Activated T-helper 1 cell treated with anti-CD3 and anti-CD28 coated beads, Interleukin-12 subunit alpha, Interleukin-12 subunit beta, Interleukin-2, Interleukin-4 antibody, amounts not matched to agents 30 ng/mL and 10 ng/mL and 1 ng/mL, durations not matched to agents 14 hours and 24 hours and 36 hours (primary cell): ENCODE measurements at places on chromosomes 6 and 20.
A peak's percentile ranks its signal among the peaks of the same experiment; 100 is the strongest.

GRCh38 chr6:163309491-163310026 lies 105.0 kb upstream of the QKI start:
- DNase-seq = no peak

DNA sequence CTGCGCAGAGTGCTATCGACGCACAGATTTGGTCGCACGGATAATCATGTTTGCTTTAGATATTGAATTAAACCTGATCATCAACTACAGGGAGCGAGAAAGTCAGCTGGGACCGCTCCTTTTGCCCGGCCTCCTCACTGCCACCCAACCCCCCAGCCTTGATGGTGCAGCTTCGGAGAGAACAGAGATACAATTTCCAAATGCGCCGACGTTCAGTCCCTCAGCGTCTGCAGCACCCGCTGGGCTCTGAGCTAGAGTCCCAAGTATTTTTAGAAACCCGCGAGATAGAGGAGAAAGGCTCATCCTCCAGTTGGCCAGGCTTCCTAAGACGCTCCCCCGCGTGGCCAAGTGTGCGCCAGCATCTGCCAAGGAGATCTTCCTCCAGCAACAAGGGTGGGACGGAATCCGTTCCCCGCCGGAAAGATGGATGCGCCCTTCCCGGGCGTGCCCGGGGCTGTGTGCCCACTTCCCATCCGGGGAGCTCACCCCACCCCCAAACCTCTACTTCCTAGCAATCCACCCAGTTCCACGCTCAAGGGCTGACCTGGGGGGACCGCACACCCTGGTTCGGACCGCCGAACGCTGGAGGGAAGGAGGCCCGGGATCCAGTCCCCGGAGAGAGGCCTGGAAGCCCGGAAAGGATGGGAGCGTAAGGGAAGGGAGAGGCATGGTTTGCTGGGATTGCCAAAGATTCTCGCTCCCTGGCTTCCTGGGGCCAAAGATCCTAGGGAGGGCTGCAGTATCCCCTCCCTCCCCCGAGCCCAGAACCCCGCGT lies 4.1 kb downstream of the NKX2-2 start:
- DNase-seq = no peak

DNA sequence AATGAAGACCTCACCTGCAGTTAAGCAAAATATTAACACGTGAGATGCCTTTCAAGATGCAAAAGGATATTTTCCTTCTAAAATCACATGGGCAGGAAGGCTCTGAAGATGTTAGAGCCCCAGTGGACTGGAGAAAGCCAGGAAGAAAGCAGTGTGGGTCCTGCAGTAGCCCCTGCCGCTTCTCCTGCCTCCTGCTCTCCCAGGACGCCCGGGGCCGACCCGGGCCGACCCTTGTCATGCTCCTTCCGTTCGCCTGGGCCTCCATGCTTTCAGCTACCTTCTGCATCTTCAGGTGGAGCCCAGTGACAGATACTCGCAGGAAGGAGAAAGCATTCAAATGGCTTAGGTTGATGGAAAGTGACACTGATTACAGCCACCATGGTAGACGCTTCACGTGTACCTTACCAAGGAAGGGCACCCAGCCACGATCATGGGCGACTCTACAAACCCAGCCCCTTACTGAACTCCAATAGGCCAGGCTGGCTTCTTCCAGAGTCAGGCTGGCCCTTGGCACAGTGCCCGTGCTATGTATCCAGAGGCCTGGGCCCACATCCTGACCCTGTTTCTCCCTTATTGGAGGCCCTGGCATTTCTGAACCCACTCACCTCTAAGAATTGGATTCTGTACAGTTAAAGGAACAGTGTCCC lies 69.0 kb downstream of the TCP11 start:
- DNase-seq = no peak

- DNase-seq = peak; percentile 26
Measured at GRCh38 chr20:53215166-53215565, 243.0 kb downstream of the TSHZ2 start.

GRCh38 chr20:388034-388994 lies 7.8 kb downstream of the TRIB3 start:
- DNase-seq = no peak

GRCh38 chr6:164184410-164184809 lies 769.9 kb downstream of the QKI start:
- no peak for DNase-seq

DNA sequence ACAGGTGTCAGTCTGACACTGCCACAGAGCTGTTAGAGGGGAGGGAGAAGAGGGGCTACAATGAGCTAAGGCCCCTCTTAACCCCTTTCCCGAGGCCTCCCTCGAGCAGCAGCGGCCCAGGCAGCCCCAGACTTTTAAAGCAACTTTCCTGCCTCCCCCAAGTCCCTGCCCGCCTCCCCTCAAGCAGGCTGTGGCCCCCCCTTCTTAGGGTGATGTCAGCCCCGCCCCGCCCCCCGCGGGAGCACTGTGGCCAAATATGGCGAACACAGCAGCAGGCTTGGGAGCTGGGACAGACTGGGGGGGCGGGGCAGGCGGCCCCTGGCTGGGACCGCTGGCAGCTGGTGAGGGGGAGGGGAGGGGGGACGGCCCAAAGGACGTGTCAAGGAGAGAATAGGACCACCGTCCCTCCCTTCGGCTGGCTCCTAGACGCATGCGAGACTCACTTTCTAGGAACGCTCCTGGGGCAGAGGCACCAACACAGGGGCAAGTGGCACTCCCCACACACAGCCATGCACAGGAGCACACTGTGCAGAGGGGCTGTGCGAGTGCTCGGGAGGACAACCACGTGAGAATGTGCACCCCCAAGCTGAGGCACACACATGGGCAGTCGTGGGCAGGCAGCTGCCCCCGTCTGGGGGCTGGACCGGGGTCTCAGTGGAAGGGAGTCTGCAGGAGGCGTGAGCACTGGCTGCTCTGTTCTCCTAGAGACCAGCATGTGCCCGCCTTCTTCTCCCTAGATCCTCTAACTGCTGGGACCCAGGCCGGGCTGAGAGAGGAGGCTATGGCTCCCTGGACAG lies 6.7 kb downstream of the TEAD3 start:
- DNase-seq = no peak

DNA sequence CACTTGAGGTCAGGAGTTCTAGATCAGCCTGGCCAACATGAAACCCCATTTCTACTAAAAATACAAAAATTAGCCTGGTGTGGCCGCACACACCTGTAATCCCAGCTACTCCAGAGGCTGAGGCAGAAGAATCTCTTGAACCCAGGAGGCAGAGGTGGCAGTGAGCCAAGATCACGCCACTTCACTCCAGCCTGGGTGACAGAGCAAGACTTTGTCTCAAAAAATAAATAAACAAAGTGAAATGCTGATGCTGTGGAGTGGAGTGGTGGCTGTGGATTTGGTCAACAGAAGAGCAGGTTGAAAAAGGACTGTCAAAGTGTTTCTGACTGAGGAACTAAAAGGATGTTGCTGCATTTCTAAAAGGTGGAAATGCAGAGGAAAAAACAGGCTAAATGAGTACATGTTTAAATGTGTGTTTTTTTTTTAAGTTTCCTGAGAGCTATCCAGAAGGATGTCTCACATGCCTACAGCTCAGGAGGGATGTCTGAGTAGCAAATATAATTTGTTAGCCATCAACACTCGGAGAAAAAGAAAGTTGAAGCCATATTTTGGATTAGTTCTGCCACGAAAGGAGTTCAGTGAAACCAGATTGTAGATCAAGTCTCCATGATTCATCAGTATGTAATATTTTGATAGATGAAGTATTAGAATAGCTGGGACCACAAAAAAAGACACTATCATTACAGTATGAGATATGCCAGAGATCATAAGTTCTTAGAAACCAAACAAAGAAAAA lies 621.1 kb upstream of the ADGRB3 start:
- no peak for DNase-seq

- DNase-seq = no peak
Measured at GRCh38 chr6:31587791-31588777, 2.0 kb downstream of the LST1 start.

DNA sequence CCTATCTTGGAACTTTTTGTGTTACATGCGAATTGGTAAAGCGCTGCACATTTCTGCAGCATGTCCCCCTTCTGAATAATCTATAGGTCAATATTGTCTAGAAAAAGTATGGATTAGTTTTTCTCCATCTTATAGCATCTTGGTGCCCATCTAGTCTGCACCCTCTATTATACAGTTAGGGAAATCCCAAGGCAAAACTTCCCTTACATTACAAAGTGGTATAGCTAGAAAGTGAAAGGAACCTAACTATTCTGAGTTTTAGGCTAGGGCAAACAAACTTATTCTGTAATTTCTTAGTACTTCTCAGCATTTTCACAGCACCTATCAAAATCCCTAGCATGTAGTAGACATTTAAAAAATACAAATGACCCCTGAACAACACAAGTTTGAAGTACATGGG lies 133.5 kb upstream of the CCDC28A start:
- no peak for DNase-seq

GRCh38 chr6:143555071-143555492 lies 43.6 kb upstream of the FUCA2 start:
- no peak for DNase-seq

GRCh38 chr20:44594730-44595129 lies 12.4 kb downstream of the PKIG start:
- no peak for DNase-seq

DNA sequence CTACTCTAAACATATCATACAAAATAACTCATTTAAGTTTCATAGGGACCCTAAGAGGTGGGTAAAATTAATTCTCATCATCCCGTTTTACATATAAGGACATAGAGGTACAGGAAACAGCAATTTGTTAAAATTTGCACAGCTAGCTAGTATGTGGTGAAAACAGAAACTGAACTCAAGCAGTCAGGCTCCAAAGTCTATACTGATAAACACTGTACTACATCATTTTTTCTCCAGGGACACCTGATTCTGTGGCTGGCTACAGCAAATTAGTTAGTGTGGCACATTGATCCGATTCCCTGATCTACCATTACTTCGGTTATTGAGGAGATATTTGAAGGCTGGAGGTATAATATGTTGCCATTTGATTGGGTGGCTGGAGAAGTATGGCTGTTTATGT lies 36.2 kb upstream of the E2F3 start:
- DNase-seq = no peak

GRCh38 chr6:25456249-25457040 lies 177.3 kb downstream of the CARMIL1 start:
- no peak for DNase-seq

DNA sequence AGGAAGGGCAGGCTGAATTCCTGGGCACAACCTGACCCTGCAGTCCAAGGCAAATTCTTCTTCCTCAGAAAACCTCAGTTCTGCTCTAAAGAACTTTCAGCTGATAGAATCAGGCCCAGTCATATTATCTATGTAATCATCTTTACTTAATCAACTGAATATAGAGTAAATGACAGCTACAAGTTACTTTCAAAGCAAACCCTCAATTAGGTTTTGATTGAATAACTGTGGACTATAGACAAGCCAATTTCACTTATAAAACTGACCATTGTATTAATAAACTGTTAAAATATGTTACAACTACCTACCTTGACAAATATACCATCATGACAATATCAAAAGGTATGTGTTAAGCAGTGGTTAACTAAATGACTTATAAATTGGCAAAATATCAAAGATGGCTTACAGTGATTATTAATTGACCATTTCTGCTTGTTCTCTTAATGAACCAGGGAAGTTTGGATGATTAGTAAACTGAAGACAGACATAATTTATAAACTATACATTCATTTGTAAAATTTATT lies 46.1 kb upstream of the ADGRF5 start:
- no peak for DNase-seq

- no peak for DNase-seq
Measured at GRCh38 chr20:44928595-44928994, 18.7 kb downstream of the PABPC1L start.

DNA sequence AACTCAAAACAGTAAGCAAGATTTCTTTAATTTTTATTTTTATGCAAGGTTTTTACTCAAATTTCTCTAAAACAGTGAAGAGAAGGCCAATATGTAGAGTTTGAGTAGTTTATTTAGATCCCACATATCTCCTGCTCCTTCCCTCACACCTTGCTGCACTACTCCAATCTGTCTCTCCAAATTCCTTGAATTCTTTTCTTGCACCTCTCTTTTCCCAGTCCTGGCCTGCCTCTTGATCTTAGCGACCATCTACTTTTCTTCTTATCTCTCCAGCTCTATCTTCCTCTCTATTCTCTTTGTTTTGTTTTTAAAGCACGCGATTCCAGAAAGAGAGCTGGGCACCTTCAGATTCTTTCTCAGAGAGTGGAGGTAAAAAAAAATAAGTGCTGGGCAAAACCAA lies 86.7 kb upstream of the KCNQ5 start:
- no peak for DNase-seq

DNA sequence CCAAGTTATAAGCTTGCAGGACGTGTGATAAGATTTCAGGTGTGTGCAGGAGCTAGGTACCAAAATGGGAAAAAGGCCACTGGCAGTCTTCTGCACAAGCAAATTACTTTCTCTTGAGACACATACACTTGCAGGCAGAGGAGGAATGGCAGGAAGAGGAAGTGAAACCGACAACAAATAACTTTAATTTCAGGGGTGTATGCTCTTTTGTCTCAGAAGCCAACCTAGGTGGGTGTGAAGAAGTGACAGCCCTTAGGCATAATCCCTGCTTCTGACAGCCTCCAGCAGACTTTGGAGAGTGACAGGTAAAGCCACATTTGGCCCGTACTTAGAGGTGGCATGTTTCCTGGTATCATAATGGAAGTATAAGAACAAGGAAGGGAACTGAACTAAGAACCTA lies 118.8 kb upstream of the TRAF3IP2 start:
- DNase-seq = peak; percentile 15

DNA sequence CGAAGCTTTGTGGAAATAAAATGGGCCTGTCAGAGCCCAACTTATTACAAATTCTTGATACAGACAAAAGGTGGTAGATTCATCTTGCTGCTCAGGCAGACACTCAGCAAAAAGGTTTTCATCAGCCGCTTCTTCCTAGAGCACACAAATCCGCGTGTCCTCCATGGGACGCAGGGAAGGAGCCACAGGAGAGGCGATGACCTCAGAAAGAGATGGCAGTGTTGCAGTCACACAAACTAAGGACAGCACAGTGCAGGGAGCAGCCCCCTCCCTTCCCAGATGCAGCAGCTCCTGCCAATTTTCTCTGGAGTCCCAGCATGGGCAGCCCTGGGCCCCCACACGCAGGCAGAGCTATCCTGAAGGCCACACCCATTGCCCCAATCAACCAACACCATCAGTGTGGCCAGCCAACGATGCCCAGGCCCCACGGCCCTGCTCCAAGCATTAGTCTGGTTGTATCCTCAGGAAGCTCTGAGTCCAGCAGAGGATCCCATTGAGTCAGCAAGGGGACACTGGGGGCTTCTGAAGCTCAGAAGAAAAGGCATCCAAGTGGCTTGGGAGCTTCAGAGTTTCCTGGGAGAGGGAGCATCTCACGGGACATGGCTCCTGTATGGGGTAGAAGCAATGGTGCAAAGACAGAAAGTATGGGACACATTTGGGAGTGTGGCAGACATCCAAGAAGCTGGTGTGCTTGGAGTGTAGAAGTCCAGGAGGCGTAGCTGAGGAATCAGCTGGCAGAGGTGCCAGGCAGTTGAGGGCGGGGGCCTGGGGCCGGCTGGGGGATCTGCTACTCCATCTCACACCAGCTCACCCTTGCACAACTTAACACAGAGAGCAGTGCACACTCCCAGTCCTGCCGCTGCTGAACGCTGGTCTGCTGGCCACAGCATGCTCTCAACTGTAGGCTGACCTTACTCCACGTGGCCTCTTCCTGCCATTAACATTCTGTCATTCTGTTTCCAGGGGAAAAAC lies 142.1 kb upstream of the CST7 start:
- DNase-seq = no peak

- DNase-seq = no peak
Measured at GRCh38 chr6:44278774-44279697, 8.8 kb downstream of the TMEM151B start.
